ENCODE measurements at places on chromosomes 4 and X.

DNA sequence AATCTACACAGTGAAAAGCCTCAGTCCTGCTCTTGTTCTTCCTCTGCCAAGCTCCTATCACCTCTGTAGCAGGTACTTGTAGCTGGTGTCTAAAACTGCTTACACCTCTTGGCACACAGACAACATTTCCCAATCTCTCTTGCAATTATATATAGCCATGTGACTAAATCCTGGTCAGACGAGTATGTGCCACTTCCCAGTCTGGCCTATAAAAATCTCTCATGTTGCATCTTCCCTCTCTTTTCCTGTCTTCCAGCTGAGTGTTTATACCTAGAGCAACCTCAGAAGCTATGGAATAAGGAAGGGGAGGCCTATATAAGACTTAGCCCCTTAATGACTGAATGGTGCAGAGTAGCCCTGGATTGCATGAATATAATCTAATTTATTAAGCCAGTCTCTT is 105.8 kb downstream of the RNF150 start:
- peak; percentile 61 for DNase-seq

GRCh38 chr4:186780291-186781031 is 56.8 kb upstream of the FAT1 start:
- DNase-seq, result no peak

GRCh38 chrX:38375891-38376290 is 23.5 kb downstream of the OTC start:
- DNase-seq, result peak; percentile 14

GRCh38 chr4:149884529-149885181 is 69.0 kb upstream of the IQCM start:
- DNase-seq, result no peak

GRCh38 chr4:96465834-96466233 is 625.9 kb downstream of the PDHA2 start:
- no peak for DNase-seq

DNA sequence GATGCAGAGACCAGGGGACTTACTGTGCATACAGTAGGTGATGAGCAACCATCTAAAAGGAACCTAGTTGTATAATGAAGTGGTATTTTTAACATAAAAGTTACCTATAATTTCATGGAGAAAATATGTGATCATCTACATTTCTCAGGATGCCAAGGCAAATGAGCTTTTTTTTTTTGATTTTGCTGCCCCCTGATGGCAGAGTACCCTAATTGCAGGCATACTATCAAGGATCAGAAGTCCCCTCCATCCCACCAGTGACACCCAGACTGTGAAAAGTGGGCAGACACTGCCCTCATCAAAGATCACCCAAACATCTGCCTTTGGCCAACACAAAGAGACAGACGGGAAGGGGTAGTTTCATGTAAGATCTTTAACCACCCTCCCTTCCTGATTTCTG is 9.6 kb upstream of the ABLIM2 start:
- no peak for DNase-seq

- DNase-seq, result no peak
Observed at GRCh38 chr4:65825116-65825753, 154.9 kb upstream of the EPHA5 start.

DNA sequence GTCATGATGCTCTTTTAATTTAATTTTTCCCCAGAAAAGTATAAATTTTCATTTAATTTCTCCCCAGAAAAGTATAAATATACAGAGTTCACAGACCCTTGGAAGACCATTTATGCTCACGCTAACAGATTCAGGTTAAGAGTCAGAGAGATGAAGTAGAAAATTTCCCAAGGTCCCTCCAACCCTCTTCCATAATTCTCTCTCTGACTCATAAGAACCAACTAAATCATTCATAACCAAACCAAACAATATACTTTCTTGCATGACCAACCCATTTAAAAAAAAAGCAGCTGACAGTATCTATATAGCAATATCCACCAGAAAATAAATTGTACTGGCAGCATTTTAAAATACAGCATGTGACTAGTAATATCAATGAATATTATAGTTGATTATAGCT is 3.9 kb downstream of the KLHL8 start:
- DNase-seq, result no peak

- DNase-seq, result no peak
Observed at GRCh38 chrX:7828594-7828993, 14.4 kb upstream of the VCX start.

DNA sequence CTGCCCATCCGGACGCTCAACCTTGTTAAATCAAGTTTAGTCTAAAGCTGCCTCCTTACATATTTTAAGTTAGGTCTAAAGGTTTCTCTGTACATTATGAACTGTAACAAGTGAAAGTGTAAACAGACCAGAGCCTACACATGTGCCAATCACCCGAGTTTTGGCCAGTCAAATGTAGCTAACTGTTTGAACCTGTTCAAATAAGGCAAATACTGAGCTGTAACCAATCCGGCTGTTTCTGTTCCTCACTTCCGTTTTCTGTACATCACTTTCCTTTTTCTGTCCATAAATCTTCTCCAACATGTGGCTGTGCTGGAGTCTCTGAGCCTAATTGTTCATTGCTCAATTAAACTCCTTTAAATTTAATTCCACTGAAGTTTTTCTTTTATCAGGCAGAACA is 113.3 kb upstream of the SHISA3 start:
- DNase-seq, result no peak

DNA sequence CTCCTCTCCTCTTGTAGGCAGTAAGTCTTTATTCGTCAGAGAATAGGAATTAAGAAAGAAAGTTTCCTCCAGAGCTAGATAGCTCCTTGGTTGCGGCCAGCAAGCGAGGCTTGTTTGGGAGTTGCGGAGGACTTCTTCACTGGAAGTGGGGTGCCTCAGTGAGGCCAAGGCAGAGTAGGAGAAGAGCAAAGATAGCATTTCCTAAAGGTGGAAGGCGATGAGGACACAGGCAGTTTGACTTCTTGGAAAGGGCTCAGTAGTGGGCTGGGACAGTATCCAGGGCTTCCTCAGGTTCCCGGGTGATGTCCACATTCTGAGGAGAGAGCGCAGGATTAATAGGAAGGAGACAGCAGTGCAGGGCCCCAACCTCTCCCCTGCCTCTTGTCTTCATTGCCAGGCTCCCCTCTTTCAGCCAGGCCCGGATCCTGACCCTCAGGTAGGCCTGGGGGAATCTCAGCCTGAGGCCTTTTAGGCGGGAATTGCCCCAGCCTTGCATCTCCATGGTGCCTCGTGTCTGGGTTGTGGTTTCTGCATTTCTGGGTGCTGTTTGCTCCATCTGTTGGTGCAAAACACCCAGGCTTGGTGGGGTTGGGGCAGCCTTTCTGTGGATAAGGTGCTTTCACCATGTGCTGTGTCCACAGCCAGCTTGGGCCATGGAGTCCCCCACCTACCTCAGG is 12.7 kb downstream of the TRO start:
- no peak for DNase-seq

GRCh38 chrX:17038277-17038676 is 91.8 kb downstream of the REPS2 start:
- no peak for DNase-seq

- DNase-seq, result peak; percentile 3
Observed at GRCh38 chrX:130109429-130110378, 593 bp downstream of the ELF4 start.

- no peak for DNase-seq
Observed at GRCh38 chr4:55157559-55158277, 32.3 kb upstream of the KDR start.

GRCh38 chr4:150096625-150097024 is 18.4 kb downstream of the DCLK2 start:
- peak; percentile 48 for DNase-seq

GRCh38 chr4:15526924-15527592 is 57.4 kb downstream of the CC2D2A start:
- DNase-seq, result no peak

DNA sequence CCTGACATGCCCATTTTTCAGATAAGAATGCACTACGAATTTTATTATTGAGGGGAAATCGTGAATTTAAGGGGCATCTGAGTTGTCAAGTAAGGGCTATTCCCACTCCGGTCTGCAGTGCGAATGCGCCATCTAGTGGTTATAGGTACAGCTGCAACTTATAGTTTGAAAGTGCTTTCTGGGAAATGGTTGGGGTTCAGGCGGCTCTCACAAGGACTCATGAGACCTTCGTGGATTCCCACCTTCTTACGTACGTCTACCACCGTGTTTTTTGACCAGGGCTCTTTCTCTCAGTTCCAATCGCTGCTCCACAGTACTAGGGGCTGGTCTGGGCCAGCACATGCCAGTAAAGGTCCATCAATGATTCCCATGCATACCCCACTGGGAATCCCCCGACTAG is 12.3 kb downstream of the MSL3 start:
- peak; percentile 47 for DNase-seq

DNA sequence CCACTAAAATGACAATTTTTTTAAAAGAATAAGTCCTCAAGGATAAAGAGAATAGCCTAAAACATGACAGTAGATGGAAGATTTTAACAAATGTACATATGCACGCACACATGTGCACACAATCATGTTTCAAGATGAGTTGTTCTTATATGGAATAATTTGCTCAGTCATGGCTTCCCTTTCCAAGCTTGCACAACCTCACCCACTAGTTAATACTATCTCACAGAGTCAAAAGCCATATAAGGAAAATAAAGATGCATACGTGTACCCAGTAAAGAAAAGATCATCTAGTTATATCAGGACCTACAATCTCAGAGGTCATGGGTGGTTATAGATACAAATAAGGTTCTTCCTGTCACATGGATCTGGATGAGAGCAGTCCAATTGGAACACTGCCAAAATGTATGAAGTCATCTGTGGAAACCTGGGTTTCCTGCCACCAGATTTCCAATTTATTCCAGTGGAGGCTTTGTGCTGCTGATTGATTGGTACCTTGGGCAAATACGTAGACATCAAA is 56.1 kb downstream of the FAM13A start:
- peak; percentile 30 for DNase-seq

DNA sequence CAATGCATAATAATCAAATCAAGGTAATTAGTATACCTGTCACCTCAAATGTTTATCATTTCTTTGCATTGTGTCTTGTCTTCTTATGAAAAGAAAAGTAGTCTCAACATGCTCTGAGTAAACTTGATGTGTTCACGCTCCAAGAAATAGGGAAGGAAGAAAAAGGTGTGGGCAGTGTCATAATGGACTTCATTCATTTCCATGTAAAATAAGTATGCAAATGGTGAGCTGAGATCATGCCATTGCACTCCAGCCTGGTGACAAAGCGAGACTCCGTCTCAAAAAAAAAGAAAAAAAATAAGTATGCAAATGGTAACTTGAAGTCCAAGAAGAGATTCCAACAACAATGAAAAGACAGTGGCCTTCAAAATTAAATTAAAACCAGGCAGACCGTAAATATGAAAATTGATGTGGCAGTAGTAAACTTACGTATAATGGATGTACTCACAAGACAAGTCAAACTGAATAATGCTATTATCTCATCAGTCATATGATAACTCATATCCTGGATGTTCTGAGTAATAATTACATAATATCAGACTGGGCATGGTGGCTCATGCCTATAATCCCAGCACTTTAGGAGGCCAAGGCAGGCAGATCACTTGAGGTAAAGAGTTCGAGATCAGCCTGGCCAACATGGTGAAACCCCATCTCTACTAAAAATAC is 6.0 kb upstream of the CWH43 start:
- no peak for DNase-seq

- no peak for DNase-seq
Observed at GRCh38 chr4:92266521-92266920, 37.2 kb upstream of the GRID2 start.

GRCh38 chrX:76657499-76657898 is 230.0 kb downstream of the MAGEE1 start:
- no peak for DNase-seq

DNA sequence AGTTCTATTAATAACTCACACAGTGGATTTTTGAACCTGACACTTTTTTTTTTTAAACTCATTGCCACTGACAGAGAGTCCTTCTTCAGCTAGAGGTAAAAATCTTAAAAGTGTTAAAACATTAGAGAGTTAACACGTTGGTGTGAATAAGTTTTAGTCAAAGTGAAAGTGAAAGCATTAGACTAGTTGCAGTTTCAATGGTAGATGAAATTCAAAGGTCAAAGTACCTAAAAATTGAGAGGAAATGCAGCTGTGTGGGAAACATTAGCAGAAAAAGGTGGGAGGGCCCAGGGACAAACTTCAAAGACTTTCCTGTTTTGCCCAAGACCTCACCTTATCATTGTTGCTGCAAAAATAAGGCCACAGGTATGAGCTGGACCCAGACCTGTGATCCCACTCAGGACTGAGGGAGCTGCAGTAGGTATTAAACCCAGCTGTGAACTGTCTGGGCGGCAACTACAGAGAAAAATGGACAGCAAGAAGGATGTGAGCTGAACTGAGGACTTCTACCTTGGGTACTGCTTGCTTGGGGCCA is 17.6 kb upstream of the GABRA4 start:
- DNase-seq, result no peak

GRCh38 chrX:39883666-39884065 is 214.1 kb downstream of the BCOR start:
- DNase-seq, result no peak

GRCh38 chr4:83489711-83490326 is 4.9 kb upstream of the ABRAXAS1 start:
- DNase-seq, result no peak

DNA sequence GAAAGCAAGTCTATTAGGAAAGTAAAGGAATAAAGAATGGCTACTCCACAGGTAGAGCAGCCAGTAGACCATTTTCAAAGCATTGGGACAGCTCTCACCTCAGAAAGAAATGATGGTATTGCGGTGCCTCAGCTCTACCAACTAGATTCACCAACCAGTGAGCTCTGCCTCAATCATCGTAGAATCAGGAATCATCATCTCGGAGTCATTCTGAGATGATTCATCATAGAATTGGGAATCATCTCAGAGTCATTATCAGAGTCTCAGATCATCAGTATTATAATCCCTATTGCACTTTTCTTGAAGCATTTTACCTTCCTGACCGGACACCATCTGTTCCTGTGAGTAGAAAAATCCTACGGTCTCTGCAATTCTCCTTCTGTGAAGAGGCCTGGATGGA is 17.5 kb upstream of the SAT1 start:
- DNase-seq, result no peak

- no peak for DNase-seq
Observed at GRCh38 chr4:101960431-101960830, 169.9 kb downstream of the BANK1 start.

DNA sequence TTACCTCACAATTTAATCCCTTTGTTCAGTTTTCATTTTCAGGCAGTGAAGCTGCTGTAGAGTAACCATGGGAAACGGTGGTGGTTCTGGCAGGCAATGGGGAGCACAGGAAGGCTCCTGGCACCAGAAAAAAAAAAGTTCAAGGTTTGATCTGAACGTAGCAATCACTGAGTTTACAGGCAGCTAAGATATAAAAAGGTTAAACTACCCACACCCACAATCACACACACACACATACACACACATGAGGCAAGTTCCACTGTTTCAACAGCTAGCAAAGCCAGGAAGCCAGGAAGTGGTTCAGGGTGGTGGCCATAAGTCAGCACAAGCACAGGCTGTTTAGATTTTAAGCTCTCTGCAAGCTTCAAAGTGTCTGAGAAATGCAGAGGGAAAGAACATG is at the start of gene SULT1B1:
SULT1B1 (minus strand) TSS at position 166 of the 400 bp plus-strand sequence. CDS start 5,403 bp downstream, outside the sequence.
- DNase-seq, result no peak

- DNase-seq, result no peak
Observed at GRCh38 chrX:5242091-5242790, 986.4 kb downstream of the NLGN4X start.
